ENCODE measurements at places on chromosomes 5 and 9. TPM values are rescaled to one million over a fixed set of nuclear protein-coding genes. Genes with fewer than 3 reads are reported as not detected.

DNA sequence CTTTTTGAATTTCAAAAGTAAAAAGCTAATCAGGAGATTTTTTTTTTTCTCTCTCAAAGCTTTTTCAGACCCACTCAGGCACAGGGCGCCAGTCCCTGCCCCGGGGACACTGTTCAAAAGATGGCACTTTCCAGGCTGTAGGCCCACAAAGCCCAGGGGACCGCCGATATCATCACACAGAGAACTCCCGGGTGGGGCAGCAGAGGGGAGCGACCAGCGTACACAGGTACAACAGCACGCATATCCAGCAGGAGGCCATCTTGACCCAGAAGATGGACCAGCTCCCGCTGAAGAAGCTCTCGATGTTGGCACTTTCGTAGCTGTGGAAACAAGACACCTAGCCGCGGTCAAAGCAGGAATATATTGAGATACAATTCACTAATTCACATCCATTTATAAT, 108.3 kb downstream of the THBS4 start:
- no peak for DNase-seq

- no peak for DNase-seq
These were observed 672.5 kb upstream of the RORB start for GRCh38 chr9:73824671-73825070.

GRCh38 chr5:1867114-1867814, 15.5 kb downstream of the IRX4 start:
- no peak for DNase-seq

DNA sequence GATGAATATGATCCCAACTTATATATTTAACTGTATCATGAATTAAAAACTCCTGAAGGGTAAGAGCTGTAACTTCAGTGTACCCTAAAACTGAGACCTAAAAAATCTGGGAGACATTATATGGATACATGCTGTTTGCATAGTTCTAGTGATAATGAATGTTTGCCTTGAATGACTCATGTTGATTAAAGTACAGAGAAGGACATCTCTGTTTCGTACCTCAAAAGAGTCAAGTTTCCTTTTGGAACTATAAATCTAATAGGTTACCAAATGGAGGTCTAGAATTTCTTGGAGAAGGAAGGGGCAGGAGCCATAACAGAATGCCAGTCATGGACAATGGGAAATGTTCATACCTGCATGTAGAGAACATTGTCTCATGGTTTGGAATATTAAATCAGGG, 168.1 kb downstream of the SNCAIP start:
- DNase-seq: no peak

PCA3 gene
- 0.81 TPM for total RNA-seq

PCDHA9 gene
- 0.36 TPM for total RNA-seq

PCDHB2 gene
- 4.1 TPM for total RNA-seq

RGS7BP gene
- 6.8 TPM for total RNA-seq

TIMD4 gene
- total RNA-seq: 0.99 TPM

ASTN2 gene
- 7.2 TPM for total RNA-seq

CD274 gene
- 3.8 TPM for total RNA-seq

Data from aorta (tissue), 5 donors.